ENCODE measurements at places on chromosomes 6 and 20. TPM values are rescaled to one million over a fixed set of nuclear protein-coding genes. Genes with fewer than 3 reads are reported as not detected.

The SLC22A1 gene
- 1.2 TPM for total RNA-seq

The RSPO3 gene
- not detected for total RNA-seq

The PHIP gene
- total RNA-seq, result 35.2 TPM

The CITED2 gene
- 43.6 TPM for total RNA-seq

The L3MBTL1 gene
- 13.8 TPM for total RNA-seq

Data from activated T-helper 2 cell treated with anti-CD3 and anti-CD28 coated beads, Interferon-gamma antibody, Interleukin-2, Interleukin-4, amounts not matched to agents 10 μg/mL and 5 μg/mL and 100 μg/mL, durations not matched to agents 14 hours and 24 hours and 36 hours (primary cell).